ENCODE measurements at places on chromosomes 3 and 15.
A peak's percentile ranks its signal among the peaks of the same experiment; 100 is the strongest.

DNA sequence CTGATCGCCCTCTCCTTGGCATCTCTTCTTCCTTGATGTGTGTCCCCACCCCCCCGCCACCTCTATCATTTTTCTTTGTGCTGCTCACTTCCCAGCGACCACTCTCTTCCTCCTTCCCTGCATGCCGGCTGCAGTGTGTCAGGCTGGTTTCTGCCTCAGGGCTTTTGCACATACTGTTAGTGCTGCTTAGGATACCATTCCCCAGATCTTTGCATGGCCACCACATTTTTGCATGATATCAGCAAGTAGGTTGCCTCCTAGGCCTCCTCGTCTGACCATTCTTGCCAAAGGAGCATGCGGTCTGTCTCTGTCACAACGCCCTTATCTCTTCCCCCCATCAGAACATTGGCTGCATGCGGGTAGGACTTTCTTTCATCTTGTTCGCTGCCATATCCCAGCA lies 12.5 kb downstream of the FBLN2 start:
- DNase-seq = no peak

DNA sequence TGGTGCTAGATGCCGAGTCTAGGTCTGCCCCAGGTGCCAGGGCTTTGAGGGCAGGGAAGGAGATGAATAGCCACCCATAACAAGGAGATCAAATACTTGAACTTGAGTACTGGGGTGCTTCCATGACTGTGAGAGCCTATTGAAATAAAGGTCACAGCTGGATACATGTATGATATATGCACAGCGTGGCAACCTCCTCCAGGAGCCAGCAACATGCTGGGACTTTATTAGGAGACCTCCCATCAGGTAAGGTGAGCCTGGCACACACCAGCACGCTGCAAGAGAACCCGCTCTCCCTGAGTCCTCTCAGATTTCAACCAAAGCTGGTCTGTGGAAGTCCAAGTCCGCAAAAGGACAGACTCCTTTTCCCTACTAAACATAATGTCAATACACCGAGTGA lies 10.5 kb upstream of the HES1 start:
- DNase-seq = no peak

DNA sequence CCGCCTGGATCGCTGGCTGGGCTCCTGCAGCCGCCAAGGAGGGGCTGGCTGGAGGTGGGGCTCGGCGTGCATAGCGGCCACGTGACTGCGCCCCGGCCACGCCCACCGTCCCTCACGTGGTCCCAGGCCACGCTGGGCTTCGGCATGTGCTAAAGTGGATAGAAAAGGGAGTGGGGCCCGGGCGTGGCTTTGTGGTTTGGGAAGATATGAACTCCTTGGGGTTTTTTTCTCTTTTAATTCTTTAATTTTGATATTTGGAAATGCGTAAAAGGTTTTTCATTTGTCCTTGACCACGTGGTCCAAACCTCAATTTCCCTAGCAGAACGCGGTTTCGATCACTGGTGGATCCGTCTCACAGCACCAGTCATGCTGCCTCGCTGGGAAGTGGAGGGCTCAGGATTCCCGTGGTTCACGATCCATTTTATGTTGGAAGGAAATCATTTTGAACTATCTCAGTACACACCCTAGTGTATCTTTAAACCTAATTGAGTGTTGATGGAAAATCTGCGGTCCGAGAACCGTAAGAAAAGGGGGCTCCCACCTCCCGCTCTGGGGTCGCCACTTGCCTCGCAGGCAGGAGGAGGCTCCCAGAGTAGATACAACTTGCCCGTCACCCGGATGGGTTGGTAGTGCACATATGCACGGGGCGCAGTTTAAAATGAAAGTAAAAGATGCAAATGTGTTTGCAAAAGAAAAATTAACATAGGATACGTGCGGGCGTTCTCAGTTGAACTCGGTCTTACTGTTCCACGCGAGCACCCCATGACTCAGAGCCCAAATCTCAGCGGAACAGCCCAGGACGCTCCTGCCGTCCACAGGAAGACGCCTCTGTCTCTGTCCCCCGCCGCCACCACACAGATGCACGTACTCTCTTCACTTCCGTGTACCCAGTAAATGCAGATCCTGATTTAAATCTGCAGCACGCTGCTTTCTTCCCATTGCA lies 141.9 kb downstream of the PGPEP1L start:
- DNase-seq = peak; percentile 61

- DNase-seq = no peak
Measured at GRCh38 chr3:98914210-98915080, 12.9 kb upstream of the DCBLD2 start.

DNA sequence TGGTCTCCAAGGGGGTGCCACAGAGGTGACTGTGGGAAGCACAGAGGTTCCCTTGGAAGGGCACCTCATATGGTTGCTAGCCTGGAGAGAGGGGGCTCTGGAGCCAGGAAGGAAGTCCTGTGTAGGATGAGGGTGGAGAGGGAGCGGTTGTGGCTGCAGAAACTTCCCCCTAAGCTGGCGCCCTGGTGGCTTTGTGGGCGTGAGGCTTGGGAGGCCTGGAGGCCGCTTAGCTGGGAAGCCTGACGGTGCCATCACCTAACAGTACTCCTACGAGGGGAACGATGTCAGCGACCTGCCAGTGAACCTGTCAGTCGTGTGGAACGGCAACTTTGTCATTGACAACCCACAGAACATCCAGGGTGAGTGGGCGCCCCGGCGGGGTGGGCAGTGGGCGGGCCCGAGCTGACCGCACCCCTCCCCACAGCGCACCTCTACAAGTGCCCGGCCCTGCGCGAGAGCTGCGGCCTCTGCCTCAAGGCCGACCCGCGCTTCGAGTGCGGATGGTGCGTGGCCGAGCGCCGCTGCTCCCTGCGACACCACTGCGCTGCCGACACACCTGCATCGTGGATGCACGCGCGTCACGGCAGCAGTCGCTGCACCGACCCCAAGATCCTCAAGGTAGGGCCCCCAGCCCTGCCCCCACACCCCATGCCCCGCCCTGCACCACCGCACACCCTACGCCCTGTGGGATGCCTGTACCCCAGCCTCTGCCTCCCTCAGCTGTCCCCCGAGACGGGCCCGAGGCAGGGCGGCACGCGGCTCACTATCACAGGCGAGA lies 31.0 kb downstream of the PLXNA1 start:
- DNase-seq = no peak

GRCh38 chr3:101536266-101536665 lies 23.3 kb upstream of the SENP7 start:
- no peak for DNase-seq

- DNase-seq = peak; percentile 81
Measured at GRCh38 chr3:194687638-194688199, 2.0 kb downstream of the FAM43A start.

GRCh38 chr15:90004671-90005070 lies 3.5 kb downstream of the ZNF710 start:
- DNase-seq = no peak

- DNase-seq = no peak
Measured at GRCh38 chr3:181264486-181264885, 274.9 kb upstream of the DNAJC19 start.

GRCh38 chr3:66592927-66593625 lies 92.3 kb upstream of the LRIG1 start:
- no peak for DNase-seq

DNA sequence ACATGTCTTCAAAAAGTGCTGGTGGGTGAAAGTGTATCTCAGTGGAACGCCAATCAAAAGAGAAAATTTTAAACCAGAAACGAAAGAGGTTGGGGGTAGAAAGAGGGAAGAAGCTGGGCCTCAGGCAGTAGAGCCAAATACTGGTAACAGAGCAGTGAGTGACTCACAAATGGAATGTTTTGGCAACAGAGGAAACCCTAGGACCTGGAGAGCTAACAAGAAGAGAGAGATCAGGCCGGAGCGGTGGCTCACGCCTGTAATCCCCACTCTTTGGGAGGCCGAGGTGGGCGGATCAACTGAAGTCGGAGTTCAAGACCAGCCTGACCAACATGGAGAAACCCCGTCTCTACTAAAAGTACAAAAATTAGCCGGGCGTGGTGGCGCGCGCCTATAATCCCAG lies 450.8 kb upstream of the NAALADL2 start:
- DNase-seq = no peak

- DNase-seq = no peak
Measured at GRCh38 chr15:41779662-41780157, 5.4 kb downstream of the MAPKBP1 start.

DNA sequence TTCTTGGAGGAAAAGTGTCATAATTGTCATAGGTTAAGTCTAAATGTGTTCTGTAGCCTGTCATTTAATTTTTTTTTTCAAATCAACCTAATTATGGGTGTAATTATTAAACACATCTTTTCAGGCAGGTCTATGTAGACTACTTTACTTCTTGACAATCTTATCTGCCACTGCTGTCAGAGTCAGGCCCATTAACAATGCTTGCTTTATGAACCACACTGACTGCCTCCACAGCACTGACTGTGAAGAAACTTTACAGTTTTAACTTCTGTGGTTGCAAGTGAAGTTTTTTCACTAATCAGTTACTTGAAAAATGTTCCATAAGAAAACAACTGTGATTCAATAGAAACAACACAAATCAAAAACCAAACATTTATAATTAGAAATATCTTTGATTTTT lies 407.8 kb downstream of the PLCL2 start:
- no peak for DNase-seq

DNA sequence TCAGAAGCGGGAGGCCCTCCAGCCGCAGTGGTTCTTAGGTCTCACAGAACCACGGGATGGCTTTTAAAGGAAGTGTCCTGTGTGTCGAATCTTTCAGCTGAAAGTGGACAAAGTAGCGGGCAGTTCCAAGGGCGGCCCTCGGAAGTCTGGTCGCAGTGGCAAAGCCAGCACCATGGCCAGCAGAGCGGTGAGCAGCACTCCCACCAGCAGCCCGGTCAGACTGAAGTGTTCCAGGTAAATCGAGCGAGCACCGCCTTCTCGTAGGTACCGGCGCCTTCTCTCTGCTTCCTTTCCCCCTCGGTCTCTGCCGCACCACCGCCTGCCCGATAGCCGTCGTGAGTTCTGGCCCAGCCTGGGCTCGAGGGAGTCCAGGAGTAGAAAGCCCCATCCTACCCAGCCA lies 103.6 kb upstream of the ABHD17C start:
- DNase-seq = no peak

- DNase-seq = peak; percentile 78
Measured at GRCh38 chr3:53255423-53255774, 423 bp downstream of the TKT start.

- DNase-seq = no peak
Measured at GRCh38 chr15:85403745-85404144, 23.3 kb downstream of the AKAP13 start.

- no peak for DNase-seq
Measured at GRCh38 chr3:73509816-73510215, 114.9 kb downstream of the PDZRN3 start.

- DNase-seq = no peak
Measured at GRCh38 chr15:22948056-22948455, 32.1 kb downstream of the CYFIP1 start.

GRCh38 chr15:69117431-69117871 lies 43.0 kb upstream of the GLCE start:
- no peak for DNase-seq

DNA sequence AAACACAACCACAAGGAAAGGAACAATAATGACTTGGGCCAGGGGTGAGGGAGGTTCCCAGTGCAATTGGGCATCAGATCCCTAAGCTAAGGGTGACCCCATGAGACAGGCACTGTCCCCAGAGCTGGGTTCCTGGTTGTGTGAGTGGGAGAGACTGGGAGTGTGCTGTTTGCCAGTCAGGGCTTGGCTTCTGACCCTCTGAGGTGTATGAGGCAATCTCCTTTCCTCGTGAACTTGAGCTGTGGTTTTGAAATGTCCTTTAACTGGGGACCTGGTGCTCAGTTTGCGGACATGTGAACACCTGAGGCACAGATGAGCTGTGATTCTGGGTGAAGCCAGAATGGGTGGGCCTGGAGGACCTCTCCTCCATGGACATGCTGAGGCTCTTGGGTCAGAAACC lies 58.5 kb upstream of the PLXNA1 start:
- no peak for DNase-seq

DNA sequence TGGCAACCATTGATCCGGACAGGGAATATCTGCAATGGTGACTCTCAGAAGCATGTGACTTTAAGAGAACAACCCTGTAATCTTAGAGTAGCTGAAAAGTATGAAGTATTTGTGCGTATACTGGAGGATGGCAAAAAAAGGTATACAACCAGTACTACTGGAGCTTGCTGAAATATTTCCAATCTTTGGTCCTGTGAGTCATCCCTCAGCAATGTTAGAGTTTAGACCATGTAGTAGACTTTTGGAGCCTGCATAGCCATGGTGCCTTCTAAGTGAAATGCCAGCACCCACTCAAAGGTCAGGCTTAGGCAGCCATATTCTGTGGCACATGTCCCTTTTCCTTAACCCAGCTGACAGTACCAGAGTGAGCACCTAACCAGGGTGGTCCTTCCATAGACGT lies 429.4 kb downstream of the NTRK3 start:
- no peak for DNase-seq

DNA sequence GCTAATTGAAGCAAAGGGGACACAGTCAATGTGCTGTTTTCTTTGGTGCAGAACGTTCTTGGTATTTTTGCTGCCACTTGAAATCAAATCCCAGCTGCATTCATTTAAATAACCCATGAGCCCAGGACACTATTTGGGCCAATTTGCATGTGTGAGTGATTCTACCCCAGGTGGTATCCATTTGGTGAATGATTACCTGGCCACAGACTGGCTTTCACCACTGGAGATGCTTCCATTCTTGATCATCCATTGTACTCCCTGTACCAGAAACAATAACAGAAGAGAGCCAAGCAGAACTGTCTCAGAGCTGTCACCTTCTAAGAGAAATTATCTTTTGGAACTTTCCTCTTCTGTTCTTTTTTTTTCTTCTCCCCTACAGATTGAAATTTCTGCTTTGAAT lies 139.7 kb upstream of the RARB start:
- DNase-seq = no peak

DNA sequence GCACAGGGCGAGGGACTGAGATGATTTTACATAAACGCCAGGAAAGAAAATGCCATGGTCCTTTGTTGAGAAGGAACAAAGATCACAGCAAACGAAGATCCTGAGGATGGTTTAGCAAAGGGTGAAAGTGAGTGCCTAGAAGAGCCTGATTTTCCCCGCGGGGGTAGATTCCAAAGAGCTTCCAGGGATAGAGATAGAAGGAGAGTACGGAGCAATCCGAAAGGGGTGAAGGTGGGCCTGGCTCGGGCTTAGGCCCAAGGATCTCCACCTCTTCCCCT lies 977 bp downstream of the CDC25A start:
- no peak for DNase-seq

All from GM13976 (cell line).